ENCODE measurements at places on chromosomes 1 and 21.

DNA sequence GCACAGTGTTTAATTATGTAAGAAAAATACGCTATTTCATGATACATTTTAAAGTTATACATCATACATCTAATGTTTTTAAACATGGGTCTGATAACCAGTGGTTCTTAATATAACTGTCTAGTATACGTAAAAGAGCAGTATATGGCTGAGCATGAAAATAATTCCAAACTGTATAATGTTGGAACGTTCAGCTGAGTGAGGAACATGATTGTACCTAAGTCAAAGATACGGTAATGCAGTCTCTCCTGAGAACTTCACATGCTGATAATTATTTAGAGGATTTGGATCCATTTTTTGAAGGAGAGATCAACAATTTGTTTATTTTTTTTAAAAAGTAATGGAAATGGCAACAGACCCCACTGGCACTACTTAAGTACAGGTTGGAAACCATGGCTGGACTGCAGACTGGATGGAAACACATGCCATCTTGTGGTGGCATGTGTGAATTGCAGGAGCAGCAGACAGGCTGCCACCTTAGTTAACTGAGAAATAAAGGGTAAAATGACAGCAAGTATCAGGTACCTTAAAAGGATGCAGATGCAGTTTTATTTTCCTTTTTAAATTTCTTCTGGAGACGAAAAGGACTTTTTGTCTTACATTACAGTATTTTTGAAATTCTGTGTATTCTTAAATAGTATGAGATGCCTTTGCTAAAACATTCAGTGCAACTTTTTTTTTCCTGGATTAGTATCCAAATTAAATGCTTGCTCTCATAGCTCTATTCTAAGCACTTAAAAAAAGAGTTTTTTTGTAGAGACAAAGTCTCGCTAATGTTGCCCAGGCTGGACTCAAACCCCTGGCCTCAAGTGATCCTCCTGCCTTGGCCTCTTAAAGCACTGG, 73.8 kb downstream of the MTR start:
- DNase-seq: peak; percentile 4

DNA sequence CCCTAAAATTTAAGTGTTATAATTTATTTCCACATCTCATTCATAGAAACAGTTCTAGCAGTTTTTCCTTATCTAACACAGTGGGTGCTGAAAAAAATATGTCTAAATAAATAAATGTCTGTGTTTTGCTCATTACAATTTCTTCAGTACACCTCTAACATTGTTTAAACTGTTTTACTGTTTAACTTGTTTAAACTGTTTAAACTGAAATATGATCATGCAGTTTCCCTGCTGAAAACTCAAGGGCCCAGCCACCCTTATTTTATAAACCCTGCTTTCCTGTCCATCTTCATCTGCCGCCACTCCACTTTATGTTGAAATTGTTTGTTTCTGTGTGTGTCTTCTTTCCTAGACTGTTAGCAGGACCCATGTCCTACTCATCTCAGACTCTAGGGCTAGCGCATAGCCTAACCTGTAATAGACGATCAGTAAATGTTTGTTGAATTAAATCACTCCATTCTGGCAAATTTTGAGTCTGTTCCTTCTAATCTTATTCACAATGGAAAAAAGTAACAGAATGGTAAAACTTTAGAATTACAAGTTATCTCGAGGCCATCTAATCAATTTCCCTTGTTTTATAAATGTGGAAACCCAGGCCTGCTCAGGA, 9.4 kb upstream of the PIK3C2B start:
- DNase-seq: no peak

GRCh38 chr1:166947398-166948043, 27.8 kb downstream of the ILDR2 start:
- DNase-seq: no peak

- no peak for DNase-seq
Measured at GRCh38 chr1:89995598-89996449, 914 bp downstream of the ZNF326 start.

- DNase-seq: no peak
Measured at GRCh38 chr1:84991097-84991920, 5.6 kb downstream of the MCOLN2 start.

GRCh38 chr1:153944005-153944826, 2.3 kb downstream of the DENND4B start:
- DNase-seq: no peak

- DNase-seq: no peak
Measured at GRCh38 chr1:200869753-200870391, 2.9 kb upstream of the GPR25 start.

DNA sequence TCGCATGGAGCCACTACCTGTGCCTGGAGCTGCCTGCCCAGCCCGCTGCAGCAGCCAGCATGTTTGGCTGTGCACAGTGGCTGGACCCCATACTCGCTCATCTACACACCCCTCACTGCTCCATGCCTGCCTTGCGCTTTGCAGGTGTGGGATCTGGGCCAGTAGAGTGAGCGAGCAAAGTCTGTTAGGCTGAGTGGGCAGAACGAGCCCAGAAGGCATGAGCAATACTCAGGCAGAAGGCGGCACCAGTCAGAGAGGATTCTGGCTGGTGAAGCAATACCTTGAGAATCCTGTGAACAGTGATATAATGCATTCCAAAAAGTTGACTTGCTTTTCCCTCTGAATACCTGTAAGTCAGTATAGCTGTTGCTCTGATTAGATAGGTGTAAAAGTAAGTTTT, 816.4 kb downstream of the KCNT2 start:
- no peak for DNase-seq

GRCh38 chr1:14267991-14268390, 330.5 kb upstream of the KAZN start:
- no peak for DNase-seq

DNA sequence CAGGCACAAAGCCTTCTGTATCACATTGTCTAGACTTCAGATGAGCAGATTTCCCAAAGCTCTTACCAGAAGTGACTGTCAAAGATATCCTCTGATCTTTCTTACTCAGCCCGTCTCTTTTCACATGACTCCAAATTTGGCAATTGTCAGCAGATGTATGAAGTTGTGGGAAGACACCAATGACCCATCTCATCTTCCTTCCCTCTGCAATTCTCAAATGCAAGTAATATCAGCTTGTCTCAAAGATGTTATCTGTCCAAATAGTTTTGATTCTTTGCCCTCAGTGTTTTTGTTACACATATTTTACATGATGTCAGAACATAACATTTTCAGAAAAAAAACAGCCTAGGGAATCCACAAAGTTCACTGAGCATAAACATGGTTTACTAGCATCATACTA, 45.1 kb upstream of the RGS2 start:
- no peak for DNase-seq

- no peak for DNase-seq
Measured at GRCh38 chr21:41526478-41527087, 18.6 kb upstream of the TMPRSS2 start.

- no peak for DNase-seq
Measured at GRCh38 chr1:84997667-84998600, 1.0 kb upstream of the MCOLN2 start.

- no peak for DNase-seq
Measured at GRCh38 chr1:26280333-26281042, 602 bp downstream of the SH3BGRL3 start.

- no peak for DNase-seq
Measured at GRCh38 chr1:221897321-221897721, 155.4 kb upstream of the DUSP10 start.

GRCh38 chr1:24966724-24967346, 36.8 kb upstream of the RUNX3 start:
- no peak for DNase-seq

GRCh38 chr1:72000809-72001208, 281.5 kb downstream of the NEGR1 start:
- DNase-seq: no peak

DNA sequence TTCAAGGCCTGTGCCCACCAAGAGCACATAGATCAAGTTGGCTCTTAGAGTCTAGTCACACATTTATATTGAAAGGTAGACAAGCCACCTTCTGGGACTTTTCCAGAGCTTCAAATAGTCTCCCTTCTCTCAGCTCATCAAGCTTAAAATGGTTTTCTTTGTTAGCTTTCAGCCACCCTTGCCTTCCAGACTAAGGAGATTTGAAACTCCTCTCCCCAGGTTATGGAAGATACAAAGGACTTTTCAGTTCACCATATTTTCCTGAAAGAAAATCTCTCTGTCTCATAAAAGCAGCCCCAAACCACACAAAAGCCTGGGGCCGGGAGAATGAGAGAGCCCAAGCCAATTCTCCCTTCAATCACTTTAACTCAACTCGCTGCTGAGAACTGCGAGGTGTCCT, 134.1 kb downstream of the ZC3H11B start:
- DNase-seq: no peak

- no peak for DNase-seq
Measured at GRCh38 chr1:208336137-208336518, 91.9 kb upstream of the PLXNA2 start.

DNA sequence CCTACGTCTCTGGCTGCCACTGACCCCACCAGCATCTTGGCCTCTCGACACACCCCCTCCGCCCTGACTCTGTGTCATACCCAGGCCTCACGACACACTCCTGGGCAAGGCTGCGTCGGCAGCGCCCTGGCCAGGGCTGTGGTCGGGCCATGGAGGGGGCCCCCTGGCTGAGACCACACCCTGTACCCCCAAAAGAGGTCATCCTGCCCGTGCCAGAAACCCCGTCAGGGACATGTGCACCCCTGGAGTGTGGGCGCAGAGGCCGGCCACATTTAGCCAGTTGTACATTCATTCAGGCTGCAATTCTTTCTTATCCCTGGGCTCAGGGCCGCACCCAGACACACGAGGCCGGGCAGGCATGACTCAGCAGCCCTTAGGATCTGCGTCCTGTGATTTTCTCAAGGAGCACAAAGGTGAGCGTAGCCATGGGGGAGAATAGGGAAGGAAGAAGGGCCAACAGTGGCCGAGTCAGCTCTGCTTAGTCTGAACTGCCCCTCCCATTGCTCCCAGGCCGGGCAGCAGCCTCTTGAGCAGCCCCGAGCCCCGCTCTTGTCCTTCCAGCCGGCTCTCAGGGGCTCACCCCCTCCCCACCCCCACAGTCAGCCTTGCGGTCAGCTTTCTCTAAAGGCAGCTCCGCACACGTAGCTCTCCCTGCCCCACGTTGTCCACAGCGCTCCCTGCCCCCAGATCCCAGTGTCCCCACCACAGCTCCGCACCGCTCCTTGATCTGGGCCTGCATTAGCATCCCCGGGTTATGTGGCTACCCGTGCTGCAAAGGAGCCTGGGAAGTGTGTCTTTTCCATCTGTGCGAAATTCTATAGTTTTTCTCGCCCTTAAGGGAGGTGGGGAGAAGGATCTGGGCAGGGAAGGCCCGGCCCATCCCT, 7.9 kb downstream of the CSTB start:
- DNase-seq: no peak

- no peak for DNase-seq
Measured at GRCh38 chr1:201606623-201607022, 67.7 kb downstream of the NAV1 start.

DNA sequence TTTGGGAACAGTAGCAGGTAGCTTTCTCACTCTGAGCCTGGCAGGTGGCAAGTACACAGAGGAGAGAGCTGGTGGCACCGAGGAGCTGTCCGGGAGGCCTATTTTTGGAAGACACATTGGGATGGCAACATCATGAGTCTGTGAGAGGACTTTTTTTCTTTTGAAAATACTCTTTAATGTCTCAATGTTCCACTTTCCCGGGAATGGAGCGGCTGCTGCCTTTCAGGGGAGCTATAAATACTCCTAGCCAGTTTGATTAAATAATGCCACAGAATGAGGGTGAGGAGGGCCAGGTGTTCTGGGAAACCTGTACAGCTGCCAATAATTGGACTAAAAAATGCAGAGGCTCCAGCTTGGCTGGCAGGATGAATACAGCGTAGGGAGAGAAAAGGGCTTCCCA, 93.3 kb upstream of the COG2 start:
- DNase-seq: no peak

- no peak for DNase-seq
Measured at GRCh38 chr1:99252630-99253029, 11.7 kb upstream of the PLPPR4 start.

- no peak for DNase-seq
Measured at GRCh38 chr1:165371588-165372225, 15.2 kb upstream of the LMX1A start.

- DNase-seq: no peak
Measured at GRCh38 chr1:18722270-18722669, 91.6 kb downstream of the PAX7 start.

DNA sequence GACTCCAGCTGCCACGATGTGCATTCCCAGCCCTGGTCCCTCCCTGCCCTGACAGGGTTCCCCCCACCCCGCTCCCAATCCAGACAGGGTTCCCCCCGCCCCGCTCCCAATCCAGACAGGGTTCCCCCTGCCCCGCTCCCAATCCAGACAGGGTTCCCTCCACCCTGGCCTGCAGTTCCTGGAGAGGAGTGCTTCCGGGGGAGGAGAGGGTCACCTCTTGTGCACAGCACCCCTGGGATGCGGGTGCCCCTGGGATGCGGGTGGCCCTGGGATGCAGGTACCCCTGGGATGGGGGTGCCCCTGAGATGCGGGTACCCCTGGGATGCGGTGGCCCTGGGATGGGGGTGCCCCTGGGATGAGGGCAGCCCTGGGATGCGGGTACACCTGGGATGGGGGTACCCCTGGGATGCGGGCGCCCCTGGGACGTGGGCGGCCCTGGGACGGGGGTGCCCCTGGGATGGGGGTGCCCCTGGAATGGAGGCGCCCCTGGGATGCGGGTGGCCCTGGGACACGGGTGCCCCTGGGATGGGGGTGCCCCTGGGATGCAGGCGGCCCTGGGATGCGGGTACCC, 36.7 kb upstream of the SLC19A1 start:
- no peak for DNase-seq

GRCh38 chr1:196558411-196558810, 49.8 kb downstream of the KCNT2 start:
- no peak for DNase-seq

- DNase-seq: no peak
Measured at GRCh38 chr1:209095627-209096595, 487.6 kb upstream of the CAMK1G start.

GRCh38 chr1:165628147-165628822, 2.7 kb upstream of the MGST3 start:
- no peak for DNase-seq

GRCh38 chr1:225748529-225748928, 29.1 kb upstream of the SRP9 start:
- DNase-seq: no peak

DNA sequence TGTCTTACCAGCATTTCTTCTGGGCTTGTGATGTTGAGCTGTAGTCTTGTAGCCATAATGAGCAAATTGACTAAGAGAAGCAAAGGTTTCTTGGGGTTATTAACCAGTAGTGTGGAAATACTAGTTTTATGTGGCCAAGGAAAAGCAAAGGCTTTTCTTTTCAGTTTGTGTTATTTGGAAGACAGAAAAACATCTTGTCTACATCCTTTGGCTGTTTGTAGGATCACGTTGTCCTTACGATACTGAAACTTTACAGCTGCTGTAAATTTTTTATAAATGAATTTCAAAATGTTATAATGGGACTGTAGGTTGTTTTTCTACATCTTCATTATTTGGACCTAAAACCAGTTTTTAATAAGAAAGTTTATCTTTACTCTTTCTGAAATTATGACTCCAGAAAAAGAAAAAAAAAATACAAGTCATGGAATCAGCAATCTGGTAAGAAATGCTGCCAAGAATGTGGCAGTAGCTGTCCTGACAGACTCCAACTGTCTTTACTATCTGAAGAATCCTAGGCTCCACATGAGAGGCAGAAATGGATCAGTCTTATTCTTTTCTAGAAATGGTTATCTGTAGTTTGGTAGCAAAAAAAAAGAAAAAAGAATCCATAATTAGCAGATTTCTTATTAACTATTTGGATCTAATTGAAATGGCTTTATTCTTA, 41.6 kb upstream of the QSOX1 start:
- DNase-seq: no peak

- no peak for DNase-seq
Measured at GRCh38 chr1:246566813-246567645, 773 bp downstream of the CNST start.

- no peak for DNase-seq
Measured at GRCh38 chr1:92495392-92496063, 8.8 kb upstream of the GFI1 start.

All from stimulated activated CD4-positive, alpha-beta T cell treated with anti-CD3 and anti-CD28 coated beads, Interleukin-15, amount 100 ng/mL, for 1 hour (primary cell).